Hematopoietic multipotent progenitor cell treated with erythropoietin and hydrocortisone succinate and interleukin-3 and kit ligand, for 17 days (in vitro differentiated cells): ENCODE measurements at places on chromosomes 7 and 10.

DNA sequence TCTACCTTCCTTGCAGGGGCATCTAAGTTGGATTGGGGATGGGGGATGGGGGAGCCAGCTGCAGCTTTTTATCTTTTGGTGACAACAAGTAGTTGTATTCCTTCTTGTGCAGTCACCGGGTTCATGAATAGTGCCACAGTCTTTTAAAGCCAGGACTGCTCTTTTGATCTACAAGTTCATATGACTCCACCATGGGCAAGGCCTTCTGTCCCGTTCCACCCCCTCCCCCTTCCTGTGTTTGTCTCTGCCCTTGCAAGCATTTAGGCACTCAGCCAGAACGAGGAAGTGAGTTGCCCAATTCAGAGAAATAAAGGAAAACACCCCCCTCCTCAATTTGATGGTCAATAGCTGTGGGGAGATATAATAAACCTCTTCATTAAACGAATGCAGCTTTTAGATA lies 44.8 kb upstream of the EGR2 start:
- no peak for DNase-seq

DNA sequence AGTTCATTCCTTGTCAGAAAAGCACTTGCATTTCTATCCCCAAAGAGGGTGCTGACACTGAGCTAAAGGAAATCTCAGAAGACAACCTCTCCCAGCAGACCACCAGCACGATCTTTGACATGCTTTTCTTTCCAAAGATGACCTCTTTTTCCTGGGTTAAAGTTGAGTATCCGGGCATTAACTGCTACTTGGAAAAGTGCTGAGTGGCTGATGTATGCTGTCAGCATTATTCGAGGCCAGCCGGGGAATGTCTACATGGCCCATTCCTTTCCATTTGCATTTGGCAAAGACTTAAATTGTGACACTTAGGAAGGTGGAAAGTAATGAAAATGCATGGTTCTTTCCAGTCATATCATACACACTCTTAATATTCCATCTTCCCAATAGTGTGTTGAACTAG lies 90.6 kb upstream of the SKAP2 start:
- DNase-seq: no peak

DNA sequence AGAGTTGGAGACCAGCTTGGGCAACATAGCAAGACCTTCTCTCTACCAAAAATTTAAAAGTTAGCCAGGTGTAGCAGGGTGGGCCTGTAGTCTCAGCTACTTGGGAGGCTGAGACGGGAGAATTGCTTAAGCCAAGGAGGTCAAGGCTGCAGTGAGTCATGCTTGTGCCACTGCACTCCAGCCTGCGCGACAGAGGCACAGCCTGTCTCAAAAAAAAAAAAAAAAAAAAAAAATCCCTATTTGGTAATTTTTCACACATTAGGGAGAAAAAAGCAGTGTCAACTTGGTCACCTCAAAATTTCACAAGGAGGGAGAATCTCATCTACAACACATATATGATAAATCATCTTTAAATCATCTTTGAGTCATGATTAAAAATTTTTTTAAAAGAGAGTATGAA lies 6.4 kb upstream of the ZNF398 start:
- no peak for DNase-seq

GRCh38 chr7:66297579-66297978 lies 92.4 kb downstream of the TPST1 start:
- DNase-seq: no peak

DNA sequence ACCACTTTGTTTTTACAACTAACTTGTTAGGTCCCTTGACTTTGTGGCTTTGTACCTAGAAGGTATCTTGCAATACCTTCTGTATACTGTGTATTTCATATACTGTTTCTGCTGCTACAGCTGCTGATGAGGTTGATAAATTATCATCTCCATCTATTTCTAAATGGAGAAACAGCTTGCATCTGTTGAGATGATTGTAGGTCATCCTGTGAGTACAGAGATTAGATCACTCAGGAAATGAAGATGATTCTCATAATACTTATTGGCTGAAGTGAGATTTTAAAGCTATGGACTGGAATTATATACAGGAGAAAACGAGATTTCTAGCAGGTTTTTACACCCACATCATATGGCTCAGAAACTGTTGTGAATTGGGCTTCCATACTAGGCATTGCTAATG lies 280.5 kb downstream of the KCND2 start:
- DNase-seq: no peak

DNA sequence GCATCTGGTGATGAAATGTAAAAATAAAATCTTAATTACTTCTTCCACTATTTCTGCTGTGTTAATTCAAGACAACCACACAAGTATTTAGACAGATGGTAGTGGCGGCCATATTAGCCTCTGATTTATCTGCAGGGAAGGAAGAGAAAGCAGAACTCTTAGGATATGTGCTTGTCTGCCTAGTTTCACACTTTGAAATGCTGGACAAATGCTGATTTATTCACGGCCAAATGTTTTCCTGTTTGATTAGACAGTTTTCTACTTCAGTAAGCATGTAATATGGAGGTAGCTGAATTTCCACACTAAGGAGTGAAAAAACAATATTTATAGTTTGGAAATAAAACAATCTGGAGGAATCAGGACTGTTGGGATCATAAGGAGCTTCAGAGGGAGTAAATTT lies 158.1 kb downstream of the AGMO start:
- no peak for DNase-seq

- no peak for DNase-seq
Observed at GRCh38 chr10:66843396-66843795, 82.4 kb upstream of the LRRTM3 start.

DNA sequence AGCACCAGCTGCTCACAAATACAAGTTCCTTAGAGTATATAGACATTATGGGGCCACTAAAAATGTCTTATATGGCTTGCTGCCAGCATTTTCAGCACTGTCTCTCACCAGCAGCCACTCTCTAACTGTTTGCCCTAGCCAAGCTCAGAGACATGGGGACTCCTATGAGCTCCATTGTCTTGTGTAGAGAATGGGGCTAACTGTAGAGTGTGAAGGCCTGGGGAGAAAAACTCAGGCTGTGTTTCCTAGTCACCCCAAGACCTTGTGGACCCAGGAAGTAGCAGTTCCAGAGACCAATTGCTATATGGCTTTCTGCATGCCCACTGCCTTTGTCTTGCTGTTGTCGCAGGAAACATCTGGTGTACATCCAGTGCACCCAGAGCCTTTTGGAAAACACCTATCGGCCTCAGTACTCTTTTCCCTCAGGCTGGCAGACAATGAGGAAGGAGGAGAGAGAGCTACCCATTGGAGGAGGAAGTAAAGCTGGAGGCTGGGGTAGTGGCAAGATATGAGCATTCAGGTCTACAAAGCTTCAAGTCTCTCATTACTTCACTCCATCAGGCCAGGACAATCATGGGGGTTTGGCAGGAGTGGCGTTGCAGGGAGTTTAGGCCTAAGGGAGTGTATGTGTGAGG lies 28.4 kb downstream of the ENTPD1 start:
- no peak for DNase-seq

- no peak for DNase-seq
Observed at GRCh38 chr10:44478040-44478439, 93.1 kb upstream of the CXCL12 start.

GRCh38 chr10:4194231-4194630 lies 409.2 kb upstream of the KLF6 start:
- DNase-seq: no peak

- no peak for DNase-seq
Observed at GRCh38 chr10:97585439-97585811, 1.2 kb downstream of the HOGA1 start.

DNA sequence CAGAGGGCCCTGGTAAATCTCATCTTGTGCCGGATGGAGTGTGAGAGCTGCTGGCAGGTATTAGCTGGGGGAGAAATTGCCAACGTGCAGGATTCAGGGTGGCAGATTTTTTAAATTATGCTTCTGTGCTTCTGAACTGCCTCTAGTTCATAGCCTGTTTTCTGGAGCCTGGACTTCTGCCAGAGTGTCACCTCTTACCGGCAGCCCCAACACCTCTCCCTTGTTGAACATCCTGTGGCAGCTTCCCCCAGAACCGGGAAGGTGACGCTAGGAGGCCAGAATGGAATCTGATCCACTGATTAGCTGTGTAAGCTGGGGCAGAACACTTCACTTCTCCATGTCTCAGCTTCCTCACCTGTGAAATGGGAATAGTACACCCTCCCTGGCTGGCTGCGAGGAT lies 5.1 kb downstream of the VWA2 start:
- DNase-seq: no peak

DNA sequence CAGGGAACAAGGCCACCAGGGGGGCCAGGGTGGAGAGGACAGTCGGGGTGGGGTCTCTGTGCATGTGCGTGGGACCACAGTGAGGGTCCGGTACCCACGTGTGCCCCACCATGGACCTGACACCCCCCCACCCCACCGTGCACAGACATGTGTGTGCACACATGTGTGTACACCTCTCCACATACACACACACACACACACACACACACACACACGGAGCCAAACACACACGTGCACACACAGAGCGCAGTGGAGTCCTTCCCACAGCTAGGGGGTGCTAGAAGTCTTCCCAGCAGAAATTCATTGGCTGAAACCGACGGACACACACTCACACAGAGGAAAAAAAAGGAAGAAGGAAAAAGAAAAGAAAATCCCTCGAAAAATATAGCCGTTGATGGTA lies 42.8 kb upstream of the GNA12 start:
- peak; percentile 15 for DNase-seq

DNA sequence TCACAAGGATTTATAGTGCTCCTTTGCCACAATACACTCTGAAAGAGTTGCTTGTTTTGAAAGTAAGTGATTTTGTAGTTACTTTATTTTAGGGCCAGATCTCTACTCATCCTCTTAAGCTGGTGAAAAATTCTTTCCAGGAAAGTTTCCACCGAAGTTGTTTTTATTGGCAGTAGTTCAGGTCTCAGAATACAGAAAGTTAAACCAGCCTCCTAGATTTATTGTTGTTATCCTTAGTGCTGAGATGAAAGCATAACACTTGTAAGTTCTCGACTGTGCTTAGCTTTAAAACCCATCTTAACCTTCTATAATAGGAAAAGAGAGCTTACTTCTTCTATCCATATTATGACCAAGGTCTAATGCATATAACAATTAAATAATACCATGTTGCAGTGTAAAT lies 5.5 kb downstream of the AP3M1 start:
- no peak for DNase-seq

DNA sequence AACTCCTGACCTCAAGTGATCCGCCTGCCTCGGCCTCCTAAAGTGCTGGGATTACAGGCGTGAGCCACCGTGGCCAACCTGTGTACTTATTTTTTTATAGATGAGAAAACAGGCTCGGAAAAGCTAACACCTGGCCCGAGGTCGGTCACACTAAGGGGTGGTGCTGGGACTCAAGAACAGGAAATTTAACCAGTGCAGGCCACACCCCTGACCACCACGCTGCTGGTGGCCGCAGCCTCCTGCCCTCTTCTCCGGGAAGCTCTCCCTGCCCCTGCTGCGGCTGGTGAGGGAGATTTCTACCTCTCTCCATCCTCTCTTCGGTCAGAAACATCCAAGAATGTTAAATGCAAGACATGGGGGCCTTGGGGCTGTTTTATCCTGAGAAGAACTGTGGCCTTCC lies 63.2 kb downstream of the TNRC18 start:
- no peak for DNase-seq

DNA sequence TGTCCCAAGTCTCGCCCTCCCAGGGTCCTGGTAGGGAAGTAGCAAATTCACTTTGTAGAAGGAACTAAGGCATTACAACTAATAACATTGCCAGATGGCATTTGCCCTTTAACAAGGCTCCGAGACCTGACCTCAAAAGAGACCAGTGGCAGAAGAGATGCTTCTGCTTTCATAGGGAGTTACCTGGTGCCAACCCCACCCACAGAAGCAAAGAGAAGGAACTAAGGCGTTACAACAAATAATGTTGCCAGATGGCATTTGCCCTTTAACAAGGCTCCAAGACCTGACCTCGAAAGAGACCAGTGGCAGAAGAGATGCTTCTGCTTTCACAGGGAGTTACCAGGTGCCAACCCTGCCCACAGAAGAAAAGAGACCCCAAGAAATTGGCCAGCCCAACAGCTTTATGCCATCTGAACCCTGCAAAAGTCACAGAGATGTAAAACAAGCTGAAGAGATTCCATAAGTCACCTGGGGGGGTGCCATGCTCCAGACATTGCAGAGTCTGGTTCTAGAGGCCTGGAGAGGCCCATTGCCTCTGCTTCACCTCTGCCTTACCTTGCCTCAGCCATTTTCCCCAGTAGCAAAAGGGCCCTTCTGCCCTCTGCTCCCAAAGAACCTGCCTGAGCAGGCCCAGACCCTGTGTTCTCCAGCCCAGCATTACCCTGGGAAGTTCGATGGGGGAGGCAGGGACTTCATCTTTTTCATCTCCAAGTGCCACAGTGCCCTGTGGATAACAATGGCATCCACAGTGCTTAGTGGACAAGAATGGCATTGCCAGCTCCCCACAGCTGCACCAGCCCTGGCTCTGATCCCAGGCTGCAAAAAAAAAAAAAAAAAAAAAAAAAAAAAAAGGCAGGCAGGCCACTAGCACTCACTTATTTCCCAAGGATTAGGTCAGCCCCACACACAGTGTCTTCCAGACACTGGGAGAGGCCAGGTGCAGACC lies 179.5 kb upstream of the PLXNA4 start:
- DNase-seq: no peak

DNA sequence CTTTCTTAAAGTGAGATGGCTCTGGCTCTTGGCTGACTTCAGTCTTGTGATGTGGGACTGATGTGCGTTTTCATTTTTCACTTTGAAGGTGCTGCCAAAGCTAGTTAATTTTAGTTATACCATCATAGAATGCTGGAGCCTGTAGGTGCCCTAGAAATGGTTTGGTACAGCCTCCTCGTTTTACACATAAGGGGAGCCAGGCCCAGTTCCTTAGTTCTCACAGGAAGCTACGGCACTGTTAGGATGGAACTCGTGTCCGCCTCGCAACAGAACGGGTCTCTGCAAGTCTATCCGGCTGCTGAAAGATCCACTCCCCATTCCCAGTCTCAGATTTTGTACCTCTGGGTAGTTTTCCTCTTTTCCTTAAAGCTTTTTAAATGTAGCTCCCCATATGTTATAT lies 173.2 kb upstream of the PRPS1L1 start:
- no peak for DNase-seq

DNA sequence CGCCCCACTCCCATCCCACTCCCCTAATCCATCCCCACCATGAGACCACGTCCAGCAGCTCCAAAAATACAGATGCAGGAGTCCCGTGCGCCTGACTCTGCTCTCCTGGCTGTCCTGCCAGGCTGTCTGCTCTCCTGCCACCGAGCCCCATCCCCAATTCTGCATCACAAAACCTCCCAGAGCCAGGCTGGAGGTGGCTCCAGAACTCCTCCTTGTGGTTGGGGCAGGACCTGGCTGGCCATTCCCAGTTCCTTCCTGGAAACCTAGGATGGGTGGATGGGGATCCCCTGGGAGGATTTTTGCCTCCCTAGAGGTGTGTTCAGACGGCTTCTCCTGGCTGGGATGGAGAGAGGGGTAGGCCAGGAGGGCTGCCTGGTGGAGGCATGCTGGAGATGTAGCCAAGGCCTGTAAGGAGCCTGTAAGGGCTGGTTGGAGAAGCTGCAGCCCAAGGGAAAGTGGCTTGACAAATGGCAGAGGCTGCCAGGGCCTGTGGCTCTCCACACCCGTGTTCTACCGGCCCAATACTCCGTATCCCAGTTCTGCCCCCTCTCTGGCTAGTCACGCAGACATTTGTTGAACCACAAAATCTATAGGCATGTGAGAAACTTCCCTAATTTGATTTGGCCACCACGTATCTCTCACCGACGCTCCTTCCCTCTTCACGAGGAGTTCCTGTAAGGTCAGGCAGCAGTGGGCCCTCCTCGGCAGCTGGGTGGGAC lies 99.3 kb downstream of the ARHGAP22 start:
- no peak for DNase-seq

GRCh38 chr10:27192284-27192683 lies 37.1 kb downstream of the MASTL start:
- DNase-seq: no peak
